ENCODE measurements at places on chromosomes 4 and X.

- DNase-seq = peak; percentile 63
Observed at GRCh38 chrX:41085512-41085877, 250 bp downstream of the USP9X start.

GRCh38 chr4:19494961-19495360 lies 756.7 kb upstream of the SLIT2 start:
- DNase-seq = no peak

DNA sequence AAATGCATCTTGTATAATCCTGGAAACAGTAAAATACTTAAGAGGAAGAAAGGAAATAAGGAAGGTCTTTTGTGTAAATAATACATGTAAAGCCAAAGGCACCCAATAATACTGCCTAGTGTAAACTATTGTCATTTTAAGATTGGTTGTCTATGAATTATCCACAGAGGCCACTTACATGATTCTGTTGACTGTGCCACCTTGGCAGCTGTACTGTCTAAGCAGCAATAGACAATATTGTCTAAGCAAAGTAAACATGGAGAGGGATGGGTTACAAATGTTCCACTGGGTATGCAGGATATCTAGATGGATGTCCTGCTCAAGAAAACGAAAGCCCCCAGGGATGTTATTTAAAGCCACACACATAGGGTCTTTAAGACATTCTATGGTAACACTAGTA lies 19.4 kb downstream of the BEND4 start:
- DNase-seq = no peak

DNA sequence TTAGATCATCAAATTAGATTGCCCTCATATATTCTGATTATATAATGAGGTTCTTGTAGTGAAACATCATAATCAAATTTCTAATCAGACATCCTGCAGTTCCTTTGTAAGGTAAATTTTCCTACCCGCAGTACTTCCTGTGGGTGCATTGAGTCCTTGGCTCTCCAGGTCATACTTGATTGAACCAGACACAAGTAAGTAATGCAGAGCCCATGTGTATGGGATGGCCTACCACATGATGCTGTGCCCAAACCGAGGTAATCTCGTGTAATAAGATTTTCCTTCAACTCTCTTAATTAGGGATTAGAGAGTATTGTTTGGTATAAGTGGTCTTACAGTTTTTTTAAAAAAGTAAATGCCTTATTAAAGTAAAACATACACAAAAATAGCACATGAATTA lies 1841.8 kb downstream of the PCDH7 start:
- no peak for DNase-seq

GRCh38 chr4:140049849-140050637 lies 103.9 kb downstream of the MAML3 start:
- no peak for DNase-seq
